Body of pancreas (tissue), 4 donors: ENCODE measurements at places on chromosomes 1 and 21.

DNA sequence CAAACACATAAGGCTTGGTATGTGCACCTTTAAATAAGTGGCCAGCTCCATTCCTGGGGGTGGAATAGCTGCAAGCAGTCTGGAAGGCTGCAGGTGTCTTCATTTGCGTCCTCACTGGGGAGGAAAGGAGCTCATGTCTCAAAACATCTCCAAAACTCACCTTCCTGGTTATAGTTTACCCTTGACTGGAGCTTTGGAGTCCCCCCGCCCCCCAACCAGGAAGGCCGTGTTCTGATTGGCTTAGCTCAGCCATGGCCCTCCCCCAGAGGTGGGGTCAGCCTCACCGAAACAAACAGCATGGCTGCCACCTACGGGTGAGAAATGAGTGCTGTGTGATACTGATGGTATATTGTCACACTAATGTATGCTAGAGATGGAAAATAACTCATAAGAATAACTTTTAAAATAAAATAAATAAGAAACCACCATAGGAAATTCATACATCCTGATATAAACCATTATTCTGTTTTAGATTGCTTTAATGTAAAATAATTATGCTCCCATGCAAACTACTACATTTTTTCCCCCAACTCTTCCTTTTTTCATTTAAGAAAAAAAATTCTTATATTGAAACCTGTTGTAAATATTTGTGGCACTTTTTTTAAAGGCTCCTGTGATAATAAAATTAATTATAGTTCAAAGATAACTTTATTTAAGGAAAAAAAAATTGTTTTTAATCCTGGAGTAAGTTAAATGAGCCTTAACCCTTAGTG, 90.8 kb downstream of the ZP4 start:
- H3K27ac ChIP-seq, result no peak overlapping the region
- no peaks in the 10 kb centered on the region for H3K36me3 ChIP-seq
- H3K4me3 ChIP-seq, result no peak overlapping the region
- DNase-seq, result peak; percentile 75
- no peaks in the 10 kb centered on the region for H3K4me1 ChIP-seq
- H3K27me3 ChIP-seq, result no peaks in the 10 kb centered on the region

DNA sequence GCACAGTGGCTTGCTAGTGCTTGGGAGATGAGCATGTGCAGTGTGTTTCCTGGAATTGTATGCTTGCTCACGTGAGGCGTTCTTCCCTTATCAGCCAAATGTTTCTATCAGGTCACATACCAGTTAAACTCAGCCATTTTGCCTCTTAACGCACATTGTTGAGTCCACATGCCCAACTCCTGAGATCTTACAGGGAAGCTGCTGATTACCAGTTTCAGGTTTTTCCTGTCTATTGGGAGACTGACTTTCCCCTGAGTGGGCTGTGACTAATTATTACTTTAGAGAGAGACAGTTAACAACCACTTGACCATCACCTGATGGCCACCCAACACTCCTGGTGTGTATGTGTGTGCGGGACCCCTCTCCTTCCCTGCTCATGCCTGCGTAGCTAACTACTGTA, 161.3 kb upstream of the PTGFR start:
- H3K27me3 ChIP-seq, result no peaks in the 10 kb centered on the region
- H3K4me3 ChIP-seq, result no peak overlapping the region
- no peak overlapping the region for H3K27ac ChIP-seq
- no peak for DNase-seq
- H3K4me1 ChIP-seq, result no peaks in the 10 kb centered on the region
- H3K36me3 ChIP-seq, result no peaks in the 10 kb centered on the region

GRCh38 chr1:16615253-16616252, 2.2 kb upstream of the NBPF1 start:
- H3K27ac ChIP-seq, result no peak overlapping the region
- H3K36me3 ChIP-seq, result no peaks in the 10 kb centered on the region
- no peak overlapping the region for H3K4me3 ChIP-seq
- H3K27me3 ChIP-seq, result no peaks in the 10 kb centered on the region
- H3K4me1 ChIP-seq, result peaks cover 19% of the 10 kb centered on the region

DNA sequence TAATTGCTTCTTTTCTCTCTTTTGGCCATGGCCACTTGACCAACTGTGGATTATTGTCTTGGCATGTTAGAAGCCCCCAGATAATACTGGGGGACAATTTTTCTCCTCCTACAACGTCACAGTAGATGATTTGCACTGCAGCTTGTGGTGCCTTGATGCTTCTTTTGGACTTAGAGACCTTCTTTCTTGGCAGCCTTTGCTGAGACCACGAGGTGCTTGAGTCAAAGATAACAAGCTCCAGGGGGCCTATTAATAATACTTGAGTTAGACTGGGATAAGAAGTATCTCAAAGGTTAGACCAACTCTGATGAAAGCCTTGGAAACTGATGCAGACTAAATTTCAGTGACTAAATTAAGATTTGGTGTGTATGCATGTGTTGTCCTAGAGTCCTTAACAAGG, 3.2 kb downstream of the PPP1R12B start:
- H3K4me1 ChIP-seq, result peaks cover 29% of the 10 kb centered on the region
- no peak overlapping the region for H3K27ac ChIP-seq
- H3K36me3 ChIP-seq, result no peaks in the 10 kb centered on the region

DNA sequence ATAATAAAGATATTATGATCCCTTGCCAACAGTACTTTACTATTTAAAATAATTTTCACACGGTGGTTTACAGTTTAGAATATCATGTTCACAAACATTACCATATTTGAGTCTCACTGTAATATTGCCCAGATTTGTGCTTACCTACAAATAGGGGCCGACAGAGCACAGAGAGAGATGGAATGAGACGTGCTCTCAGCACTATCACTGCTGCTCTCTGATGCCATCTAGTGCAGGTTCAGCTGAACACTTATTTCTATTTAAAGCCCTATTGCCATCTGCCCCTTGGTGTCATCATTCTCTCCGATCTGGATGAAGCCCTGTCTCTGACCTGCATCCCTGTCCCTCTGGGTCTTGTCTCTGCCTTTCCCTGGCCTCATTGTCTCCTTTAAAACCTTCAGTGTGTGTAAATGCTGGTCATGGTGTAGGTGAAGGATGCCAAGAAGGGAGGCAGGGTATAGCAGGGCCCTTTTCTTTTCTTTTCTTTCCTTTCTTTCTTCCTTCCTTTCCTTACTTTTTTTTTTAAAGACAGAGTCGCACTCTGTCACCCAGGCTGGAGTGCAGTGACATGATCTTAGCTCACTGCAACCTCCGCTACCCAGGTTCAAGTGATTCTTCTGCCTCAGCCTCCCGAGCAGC, 6.9 kb upstream of the GPATCH4 start:
- no peak overlapping the region for H3K4me3 ChIP-seq
- no peak overlapping the region for H3K27ac ChIP-seq
- no peaks in the 10 kb centered on the region for H3K27me3 ChIP-seq
- peak; percentile 62 for DNase-seq
- H3K4me1 ChIP-seq, result no peaks in the 10 kb centered on the region
- H3K36me3 ChIP-seq, result no peaks in the 10 kb centered on the region

GRCh38 chr1:202165267-202165941, 5.0 kb upstream of the PTPN7 start:
- H3K27me3 ChIP-seq, result no peaks in the 10 kb centered on the region
- no peak for DNase-seq
- H3K4me3 ChIP-seq, result no peak overlapping the region
- H3K27ac ChIP-seq, result no peak overlapping the region
- no peaks in the 10 kb centered on the region for H3K4me1 ChIP-seq
- H3K36me3 ChIP-seq, result no peaks in the 10 kb centered on the region

DNA sequence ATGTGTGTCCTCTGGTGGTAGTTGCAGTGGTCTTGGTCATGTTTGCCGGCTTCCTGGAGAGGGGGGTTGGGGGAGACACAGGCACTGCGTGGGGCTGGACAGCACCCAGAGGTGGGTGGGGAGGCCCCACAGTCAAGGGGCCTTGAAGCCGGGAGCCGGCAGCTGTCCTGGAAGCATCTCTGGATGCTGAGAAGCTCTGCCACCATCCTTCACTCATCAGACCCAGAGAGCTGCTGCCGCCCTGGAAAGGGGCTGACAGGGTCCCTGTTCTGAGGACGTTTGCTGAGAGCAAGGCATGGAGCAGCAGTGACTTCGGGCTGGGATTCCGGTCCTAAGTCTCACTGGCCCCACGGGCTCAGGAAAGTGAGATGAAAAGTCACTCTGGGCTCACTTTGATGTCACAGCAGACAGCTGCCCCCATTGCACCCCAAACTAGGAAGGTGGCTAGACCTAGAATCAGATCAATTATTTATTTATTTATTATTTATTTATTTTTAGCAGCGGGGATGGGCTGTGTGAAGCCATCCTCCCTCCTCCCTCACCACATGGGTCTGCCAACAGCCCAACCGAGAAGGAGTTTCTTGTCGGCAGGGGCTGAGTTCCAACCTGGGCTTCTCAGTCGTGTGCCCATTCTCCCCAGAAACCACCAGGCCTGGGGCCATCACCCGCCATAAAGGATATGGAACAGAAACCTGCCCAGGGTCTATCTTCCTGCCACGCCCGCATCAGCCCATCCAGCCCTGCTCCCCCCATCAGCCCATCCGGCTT, 547.4 kb downstream of the PTPRU start:
- no peaks in the 10 kb centered on the region for H3K4me1 ChIP-seq
- no peak overlapping the region for H3K27ac ChIP-seq
- H3K27me3 ChIP-seq, result no peaks in the 10 kb centered on the region
- no peaks in the 10 kb centered on the region for H3K36me3 ChIP-seq

DNA sequence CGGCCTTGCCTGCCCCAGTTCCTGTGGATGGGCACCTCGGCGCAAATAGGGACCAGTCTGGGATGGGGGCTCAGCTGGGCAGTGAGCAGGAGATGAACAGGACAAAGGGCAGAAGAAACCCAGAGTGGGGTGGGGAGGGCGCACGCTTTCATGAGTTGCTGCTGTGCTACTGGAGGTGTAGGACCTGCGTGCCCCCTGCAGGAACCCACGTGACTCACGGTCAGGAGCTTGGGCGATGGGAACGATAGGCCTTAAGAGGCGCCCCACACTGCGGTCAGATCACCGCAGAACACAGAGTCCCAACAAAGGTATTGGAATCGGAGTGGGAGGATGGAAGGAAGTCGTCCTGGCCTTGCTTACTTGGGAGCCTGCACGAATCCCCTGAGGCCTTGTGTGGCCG, 17.2 kb downstream of the PRDM15 start:
- DNase-seq, result no peak
- H3K27ac ChIP-seq, result no peak overlapping the region
- H3K36me3 ChIP-seq, result no peaks in the 10 kb centered on the region
- no peaks in the 10 kb centered on the region for H3K27me3 ChIP-seq

DNA sequence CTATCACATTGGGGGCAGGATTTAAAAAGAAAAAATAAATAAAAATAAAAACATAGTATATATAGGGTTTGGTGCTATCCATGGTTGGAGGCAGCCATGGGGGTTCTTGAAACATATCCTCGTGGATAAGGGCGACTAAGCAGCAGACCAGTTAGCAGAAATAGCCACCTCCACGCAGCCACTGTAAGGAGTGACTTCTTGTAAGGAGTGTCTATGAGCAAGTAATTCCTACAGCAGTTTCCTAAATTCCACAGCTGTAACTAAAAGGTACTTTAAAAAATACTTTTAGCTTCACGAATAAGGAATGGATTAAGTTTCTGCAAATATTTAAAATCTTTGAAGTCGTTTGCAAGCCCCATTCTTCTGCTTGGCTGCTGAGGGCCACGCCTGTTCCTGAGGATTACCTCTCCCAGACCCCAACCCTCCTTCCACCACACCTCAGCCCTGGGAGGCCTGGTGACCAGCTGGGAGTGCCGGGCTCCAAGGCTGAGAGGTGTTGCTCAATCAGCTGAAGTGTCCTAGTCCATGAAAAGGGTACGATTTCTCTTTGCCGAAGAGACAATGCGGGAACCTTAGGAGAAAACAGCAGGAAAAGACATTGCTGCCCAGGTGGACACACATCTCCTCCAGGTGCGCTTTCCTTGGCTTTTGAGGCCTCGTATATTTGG, 115.3 kb downstream of the ADSS2 start:
- H3K27me3 ChIP-seq, result no peaks in the 10 kb centered on the region
- no peaks in the 10 kb centered on the region for H3K36me3 ChIP-seq
- DNase-seq, result no peak
- H3K27ac ChIP-seq, result no peak overlapping the region

GRCh38 chr21:38487901-38488639, 10.2 kb downstream of the ERG start:
- no peaks in the 10 kb centered on the region for H3K4me1 ChIP-seq
- no peak overlapping the region for H3K4me3 ChIP-seq
- no peak for DNase-seq
- H3K36me3 ChIP-seq, result no peaks in the 10 kb centered on the region
- H3K27me3 ChIP-seq, result no peaks in the 10 kb centered on the region

DNA sequence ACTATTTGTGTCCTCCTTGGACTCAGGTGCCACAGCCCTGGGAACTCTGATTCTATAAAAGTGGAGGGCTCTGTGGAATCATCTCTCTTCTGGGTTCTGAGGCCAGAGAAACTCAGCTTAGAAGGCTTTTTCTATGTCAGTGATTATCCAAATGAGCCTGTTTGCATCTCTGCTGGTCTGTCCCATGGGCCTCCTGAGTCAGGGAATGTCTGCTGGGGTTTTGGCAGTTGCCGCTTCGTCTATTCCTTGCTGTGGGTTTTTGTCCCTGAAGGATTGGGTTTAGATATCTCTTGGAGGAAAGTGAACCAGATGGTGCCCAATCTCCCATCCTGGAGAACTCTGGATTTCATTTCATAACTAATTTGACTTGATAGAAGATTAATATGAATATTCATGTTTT, 297.6 kb downstream of the HHAT start:
- no peaks in the 10 kb centered on the region for H3K36me3 ChIP-seq
- no peak overlapping the region for H3K27ac ChIP-seq

GRCh38 chr1:69752831-69753230, 185.1 kb downstream of the LRRC7 start:
- no peak overlapping the region for H3K4me3 ChIP-seq
- no peak overlapping the region for H3K27ac ChIP-seq
- no peak for DNase-seq
- no peaks in the 10 kb centered on the region for H3K36me3 ChIP-seq
- H3K27me3 ChIP-seq, result no peaks in the 10 kb centered on the region

DNA sequence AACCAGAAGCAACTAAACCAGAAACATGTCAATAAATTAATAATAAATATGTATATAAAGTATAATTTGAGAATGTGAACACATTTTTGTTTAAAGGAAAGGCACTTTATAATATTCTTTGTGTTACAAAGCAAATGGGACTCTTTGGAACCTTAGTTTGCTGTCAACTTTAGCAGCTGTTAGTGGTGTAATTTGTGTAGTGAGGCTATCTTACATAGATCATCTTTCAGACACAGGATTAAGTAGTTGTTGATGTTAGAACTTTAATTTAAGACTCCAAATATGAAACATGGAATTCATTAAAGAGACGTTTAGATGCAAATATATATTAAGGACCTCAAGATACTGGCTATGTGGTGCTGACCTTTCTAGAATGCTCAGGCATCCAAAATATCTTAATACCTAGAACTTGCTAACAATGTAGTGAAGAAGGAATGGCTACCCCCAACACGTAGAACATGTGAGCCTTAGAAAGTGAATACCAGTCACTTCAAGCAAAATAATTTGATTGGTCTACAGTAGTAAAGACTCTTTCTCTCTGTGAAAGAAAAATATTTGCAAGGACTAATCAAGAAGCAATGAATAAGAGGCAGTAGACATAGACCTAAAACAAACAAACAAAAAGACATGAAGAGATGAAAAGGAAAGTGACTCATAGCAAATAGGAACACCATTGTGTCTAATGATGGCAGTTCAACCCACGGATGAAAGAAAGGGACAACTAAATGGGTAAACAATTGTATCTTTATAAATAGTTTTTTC, 811.4 kb downstream of the USP25 start:
- no peak overlapping the region for H3K4me3 ChIP-seq
- peaks cover 6% of the 10 kb centered on the region for H3K4me1 ChIP-seq
- DNase-seq, result no peak
- no peaks in the 10 kb centered on the region for H3K27me3 ChIP-seq

GRCh38 chr1:161930064-161930463, 93.6 kb downstream of the OLFML2B start:
- no peaks in the 10 kb centered on the region for H3K27me3 ChIP-seq
- H3K4me3 ChIP-seq, result no peak overlapping the region
- H3K4me1 ChIP-seq, result no peaks in the 10 kb centered on the region
